ENCODE measurements at places on chromosomes 12 and 14. TPM values are rescaled to one million over a fixed set of nuclear protein-coding genes. Genes with fewer than 3 reads are reported as not detected.

- no peak for DNase-seq
These were observed 5.5 kb downstream of the PLEKHG6 start for GRCh38 chr12:6315704-6316597.

- no peak for DNase-seq
These were observed 483.9 kb downstream of the ZFP36L1 start for GRCh38 chr14:68308726-68309520.

GRCh38 chr14:23568600-23569331 is 1.2 kb upstream of the AP1G2 start:
- DNase-seq, result no peak

Gene BCL11B
- 0.28 TPM for total RNA-seq

DNA sequence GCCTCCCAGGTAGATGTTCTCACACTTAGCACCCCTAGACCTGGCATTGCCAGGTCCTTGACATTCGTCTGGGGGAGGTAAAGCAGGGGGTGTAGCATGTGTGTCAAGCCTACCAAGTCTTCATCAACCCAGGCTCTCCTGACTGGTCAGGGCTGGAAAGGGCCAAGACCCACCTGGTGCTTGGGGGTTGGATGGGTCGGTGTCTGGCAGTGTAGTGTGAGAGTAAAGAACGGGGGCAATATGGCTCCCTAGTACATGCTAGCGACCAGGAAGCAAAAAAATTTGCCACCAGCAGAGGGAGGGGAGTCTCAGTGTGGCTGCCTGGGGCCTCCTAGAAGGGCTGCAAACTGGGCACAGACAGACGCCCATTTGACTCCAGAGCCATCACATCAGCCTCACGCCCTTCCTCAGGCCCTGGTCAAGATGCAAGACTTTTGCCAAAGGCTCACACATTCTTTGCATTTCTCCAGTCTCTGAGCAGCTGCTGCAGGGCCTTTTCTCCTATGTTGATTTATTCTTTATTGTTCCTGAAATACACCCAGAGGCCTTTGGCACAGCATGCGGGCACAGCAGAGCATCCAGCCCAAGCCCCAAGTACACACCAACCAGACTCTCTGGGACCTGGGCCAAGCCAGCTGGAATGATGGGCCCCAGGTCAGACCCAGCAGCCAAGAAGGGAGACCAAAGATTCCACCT is 38.3 kb upstream of the PNMA1 start:
- DNase-seq, result no peak

Gene IL23A
- total RNA-seq, result not detected

DNA sequence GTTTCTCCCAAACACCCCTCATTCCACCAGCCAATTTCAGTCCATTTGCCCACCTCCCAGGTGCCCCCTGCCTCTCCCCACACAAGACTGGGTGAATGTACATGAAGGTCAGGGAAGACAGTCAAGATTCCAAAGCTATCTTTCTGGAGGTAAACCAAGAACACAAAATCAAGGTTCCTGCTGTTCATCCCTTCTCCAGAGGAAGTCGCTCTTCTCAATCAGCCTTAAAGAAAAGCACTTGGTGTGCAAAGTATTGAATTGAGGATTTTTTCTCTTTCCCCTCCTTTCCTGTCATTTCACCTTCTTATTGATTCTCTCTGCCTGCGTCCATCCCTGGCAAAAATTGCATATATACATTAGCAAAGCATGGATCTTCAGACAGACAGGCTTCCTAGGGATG is 4.5 kb downstream of the GRIN2B start:
- no peak for DNase-seq

DNA sequence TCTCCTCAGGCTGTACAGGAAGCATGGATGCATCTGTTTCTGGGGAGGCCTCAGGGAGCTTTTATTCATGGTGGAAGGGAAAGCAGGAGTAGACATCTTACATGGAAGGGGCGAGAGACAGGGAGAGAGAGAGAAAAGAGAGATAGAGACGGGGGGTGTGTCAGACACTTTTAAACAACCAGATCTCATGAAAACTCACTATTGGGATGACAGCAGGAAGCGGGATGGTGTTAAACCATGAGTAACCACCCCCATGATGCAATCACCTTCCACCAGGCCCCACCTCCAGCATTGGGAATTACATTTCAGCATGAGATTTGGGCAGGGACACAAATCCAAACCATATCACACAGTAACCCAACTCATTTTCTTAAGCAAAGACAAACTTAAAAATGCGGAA is 110.0 kb upstream of the EEA1 start:
- DNase-seq, result no peak

- no peak for DNase-seq
These were observed 36.3 kb downstream of the SNRNP35 start for GRCh38 chr12:123494124-123494851.

DNA sequence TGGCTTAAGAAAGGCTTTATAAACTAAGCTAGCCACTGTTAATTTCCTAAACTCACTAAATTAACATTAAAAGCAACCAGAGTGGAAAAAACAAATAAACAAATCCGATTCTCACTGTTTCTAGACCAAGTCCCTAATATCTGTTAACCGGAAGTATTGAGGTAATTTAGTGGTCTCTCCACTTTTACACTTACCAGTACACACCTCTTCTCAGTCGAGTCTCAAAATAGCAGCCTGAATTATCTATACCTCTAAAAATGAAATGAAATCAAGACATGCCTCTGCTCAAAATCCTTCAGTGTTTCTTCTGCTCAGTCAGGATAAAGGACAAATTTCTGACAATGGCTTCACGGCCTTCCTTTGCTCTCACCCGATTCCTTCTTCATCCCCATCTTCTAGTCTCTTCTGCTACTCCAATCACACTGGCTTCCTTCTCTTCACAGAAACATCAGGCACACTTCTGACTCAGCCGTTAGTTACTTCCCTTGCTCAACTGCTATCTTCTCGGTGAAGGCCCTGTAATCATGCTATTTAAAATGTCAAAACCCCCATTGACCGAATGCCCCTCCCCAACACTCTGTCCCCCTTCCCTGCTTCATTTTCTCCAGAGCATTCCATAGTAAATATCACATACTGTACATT is 161.3 kb downstream of the KITLG start:
- no peak for DNase-seq

- DNase-seq, result no peak
These were observed 8.9 kb upstream of the RERG start for GRCh38 chr12:15230137-15230536.

Gene FAM222A
- total RNA-seq, result 12.5 TPM

DNA sequence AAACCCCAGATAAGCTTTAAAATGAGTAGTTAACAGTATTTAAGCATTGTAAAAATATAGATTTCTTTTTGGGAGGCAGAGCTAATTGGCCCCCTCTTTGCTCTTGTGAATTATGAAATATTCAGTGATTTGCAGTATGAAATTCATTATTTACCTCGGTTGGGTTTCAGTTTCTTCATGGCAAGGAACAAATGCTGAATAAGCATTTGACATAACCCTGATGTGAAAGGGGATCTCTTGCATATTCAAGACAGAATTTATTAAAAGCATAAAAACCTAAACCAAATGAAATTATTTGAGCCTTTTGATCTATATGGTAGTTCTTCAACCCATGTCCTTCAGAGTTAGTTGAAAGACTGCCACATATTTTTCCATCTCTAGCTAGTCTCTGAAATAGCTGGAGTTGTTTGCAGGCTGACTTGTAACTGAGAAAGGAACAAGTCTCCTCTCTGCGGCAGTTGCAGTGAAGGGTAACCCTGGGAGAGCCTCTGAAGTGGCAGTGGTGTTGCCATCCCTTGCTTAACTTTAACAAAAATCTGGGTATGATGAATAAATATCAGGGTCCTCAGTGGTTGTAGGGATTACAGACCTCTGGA is 690 bp downstream of the AKAP6 start:
- no peak for DNase-seq

Gene RERG
- total RNA-seq, result 0.61 TPM

Gene ITGB7
- not detected for total RNA-seq
